ENCODE measurements at places on chromosomes 5 and 9.

DNA sequence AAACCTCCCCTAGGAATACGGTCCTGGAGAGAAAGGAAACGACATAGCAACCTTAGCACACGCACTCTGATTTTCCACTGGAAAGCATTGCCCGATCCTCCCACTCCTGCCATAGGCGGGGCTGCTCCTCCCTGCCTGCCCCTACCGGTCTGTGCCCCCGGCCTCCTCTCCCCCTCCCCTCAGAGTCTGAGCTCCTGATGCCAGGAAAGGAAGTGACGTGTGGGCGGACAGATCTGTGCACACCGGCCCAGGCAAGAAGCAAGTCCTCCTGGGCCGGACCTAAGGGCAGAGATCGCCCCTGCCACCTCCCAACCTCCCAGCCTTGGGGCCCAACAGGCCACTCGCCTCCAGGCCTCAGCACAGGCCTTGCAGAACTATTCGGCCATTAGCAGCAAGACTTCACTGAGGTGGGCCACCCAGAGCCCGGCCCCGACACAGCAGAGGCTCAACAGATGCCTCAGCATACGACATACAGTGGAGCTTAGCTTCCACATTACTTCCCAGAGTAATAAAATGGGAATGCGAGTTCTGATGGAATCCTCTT lies 7.2 kb downstream of the NINJ1 start:
- DNase-seq = no peak

DNA sequence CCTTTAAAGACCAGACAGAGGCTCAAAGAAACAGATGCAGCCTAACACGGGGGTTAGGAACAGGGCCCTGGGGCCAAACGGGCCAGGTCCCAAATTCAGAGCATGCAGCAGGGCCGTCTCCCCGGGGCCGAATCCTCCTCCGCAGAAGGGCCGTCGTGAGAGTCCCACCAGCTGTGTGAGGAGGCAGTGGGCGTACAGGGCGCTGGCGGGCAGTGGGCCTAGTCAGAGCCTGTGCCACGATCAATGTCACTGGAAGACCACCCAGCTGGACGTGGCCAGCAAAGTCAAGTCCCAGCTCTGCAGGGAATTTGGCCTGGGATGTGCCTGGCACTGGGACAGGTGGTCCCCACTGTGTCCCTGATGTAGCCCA lies 15.8 kb upstream of the FCN2 start:
- DNase-seq = no peak

- DNase-seq = no peak
These were observed 176.8 kb downstream of the MACROH2A1 start for GRCh38 chr5:135222171-135222681.

DNA sequence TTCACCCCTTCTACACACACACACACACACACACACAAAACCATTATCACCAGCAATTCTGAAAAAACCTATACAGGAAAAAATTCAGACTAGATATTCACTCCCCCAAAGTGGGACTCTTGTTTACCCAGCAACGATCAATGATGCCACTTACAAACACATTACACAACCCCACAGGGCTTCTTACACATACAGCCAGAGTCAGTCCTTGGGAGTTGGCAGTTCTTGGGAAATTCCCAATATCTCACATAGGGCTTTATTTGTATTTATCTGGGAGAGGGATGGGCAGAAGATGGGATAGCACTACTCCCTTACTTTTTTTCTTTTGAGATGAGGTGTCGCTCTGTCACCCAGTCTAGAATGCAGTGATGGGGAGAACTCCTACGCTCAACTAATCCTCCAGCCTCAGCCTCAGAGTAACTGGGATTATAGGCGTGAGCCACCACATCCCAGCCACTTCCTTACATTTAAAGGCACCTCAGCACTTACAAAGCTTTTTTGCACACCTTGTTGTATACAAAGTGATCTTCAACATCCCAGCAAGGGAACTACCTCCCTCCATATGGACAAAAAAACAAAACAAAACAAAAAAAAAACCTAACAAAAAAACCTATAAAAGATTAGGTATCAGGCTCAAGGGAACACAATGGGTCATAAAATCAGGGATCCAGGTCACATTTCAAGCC lies 168.4 kb downstream of the TSSK1B start:
- DNase-seq = no peak

DNA sequence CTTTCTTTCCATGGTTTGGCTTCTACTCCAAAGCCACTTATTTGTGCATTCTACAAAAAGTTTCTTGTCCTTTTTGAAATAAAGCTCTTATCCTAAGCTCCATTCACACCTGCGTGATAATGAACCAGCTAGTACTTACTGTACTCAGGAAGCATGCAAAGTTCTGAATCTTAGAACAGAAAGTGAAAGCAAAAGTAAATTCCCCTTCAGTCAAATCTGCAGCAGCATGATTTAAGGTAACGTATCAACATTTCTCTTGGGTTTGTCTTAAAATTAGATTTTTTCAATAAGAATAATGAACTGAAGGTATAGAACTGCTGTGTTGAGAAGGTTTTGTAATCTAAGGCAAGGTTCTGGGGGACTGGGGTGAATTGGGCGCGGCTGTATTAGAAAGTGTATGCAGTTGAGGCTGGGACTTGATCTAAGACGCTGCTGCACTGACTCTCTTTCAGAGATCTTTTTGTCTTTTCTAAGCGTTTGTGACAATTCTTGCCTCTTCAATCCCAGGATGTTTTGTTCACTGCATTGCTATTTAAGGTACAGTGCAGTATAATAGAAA lies at the start of gene ERAP2:
Gene ERAP2, plus strand, starts transcription at position 209 of the 559 bp plus-strand sequence. CDS start 3,186 bp downstream, outside the sequence.
- peak; percentile 14 for DNase-seq

GRCh38 chr5:53029608-53030007 lies 40.5 kb downstream of the ITGA2 start:
- DNase-seq = no peak

DNA sequence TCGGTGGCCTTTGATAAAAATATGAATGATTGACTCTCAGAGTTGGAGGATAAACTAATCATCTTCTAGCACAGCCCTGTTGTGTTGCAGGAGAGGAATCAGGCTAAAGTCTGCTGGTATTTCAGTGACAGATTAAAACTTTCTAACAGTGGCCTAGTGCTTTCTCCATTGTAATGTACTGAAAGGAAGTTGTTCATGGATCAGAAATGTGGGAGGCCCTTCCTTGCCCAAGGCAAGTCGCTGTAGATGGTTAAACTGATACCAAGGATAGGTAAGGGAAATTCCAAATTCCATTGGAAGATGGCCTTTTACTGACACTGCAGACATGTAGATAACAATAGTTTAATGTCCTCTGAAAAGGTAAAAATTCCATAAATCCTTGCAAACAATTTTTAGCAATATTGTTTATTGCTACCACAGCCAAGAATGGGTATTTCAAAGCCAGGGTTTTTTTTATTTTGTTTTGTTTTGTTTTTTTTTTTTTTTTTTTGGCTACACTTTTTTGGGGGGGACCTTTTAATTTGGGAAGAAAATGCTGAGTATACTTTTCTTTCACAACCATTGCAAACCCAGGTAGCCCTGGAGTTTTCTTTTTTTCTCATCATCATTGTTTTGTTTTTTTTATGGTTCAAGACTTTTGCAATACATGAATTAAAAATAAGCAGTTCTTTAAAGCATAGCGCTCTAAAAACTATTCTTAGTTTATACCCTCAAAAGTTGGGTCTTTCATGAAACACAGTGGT lies 35.5 kb downstream of the WDR36 start:
- no peak for DNase-seq

GRCh38 chr5:147507480-147508126 lies 2.3 kb downstream of the DPYSL3 start:
- DNase-seq = peak; percentile 31
